Activated CD4-positive, alpha-beta T cell treated with anti-CD3 and anti-CD28 coated beads, Interleukin-2, amount 50 U/mL, for 24 hours (primary cell): ENCODE measurements at places on chromosomes 4 and X.
A peak's percentile ranks its signal among the peaks of the same experiment; 100 is the strongest.

DNA sequence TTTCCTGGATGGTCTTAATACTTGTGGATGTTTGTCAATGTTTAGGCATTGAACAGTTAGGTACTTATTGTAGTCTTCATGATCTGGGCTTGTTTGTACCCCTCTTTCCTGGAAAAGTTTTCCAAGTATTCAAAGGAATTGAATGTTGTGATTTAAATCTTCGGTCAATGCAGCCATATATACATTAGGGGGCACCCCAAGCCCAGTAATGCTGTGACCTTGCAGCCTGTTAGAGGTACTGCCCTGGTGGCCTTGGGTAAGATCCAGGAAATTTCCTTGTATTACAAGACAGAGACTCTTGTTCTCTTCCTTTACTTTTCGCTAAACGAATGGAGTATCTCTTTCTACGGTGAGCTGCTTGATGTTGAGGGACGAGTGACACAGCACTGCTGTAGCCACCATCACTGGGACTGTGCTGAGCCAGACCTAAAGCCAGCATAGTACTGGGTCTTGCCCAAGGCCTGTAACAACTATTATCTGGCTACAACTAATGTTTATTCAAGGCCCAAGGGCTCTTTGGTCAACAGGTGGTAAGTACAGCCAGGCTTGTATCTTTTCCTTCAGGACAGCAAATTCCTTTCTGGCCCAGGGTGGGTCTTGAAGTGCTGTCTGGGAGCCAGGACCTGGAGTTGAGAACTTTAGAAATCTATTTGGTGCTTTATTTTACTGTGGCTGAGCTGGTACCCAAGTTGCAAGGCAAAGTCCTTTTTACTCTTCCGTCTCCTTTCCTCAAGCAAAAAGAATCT is 118.3 kb upstream of the ATOH1 start:
- DNase-seq: no peak

DNA sequence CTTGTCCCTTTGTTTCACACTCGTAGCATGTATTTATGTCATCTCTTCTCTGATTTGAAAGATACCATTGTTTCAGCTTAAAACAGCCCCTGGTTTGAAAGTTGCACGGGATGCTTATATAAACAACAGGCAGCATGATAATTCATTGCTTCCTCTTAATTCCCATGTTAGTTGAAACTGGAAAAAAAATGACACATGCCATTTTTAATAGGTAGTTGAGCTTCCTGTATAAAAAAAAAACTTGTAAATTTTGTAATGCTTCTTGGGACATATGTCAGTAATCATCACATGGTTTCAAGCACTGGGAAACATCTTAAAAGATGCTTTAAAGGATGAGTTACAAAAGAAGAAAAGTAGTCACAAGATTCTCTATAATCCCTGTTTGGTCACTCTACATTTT is 243.0 kb downstream of the PALLD start:
- DNase-seq: no peak

GRCh38 chr4:74755486-74755885 is 38.8 kb downstream of the BTC start:
- DNase-seq: no peak

- DNase-seq: no peak
These were observed 13.8 kb upstream of the FGFBP2 start for GRCh38 chr4:15976456-15977447.

DNA sequence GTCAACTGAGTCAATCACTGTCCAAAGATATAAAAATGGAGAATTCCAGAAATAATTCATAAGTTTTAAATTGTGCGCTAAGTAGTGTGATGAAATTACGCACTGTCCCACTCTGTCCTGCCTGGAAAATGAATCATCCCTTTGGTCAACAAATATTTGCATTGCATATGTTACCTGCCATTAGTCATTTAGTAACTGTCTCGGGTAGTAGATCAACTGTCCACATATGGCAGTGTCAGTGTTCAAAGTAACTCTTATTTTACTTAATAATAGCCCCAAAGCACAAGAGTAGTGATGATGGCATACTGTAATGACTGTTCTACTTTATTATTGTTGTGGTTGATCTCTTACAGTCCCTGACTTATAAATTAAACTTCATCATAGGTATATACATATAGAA is 3.4 kb downstream of the YTHDC1 start:
- DNase-seq: no peak

- no peak for DNase-seq
These were observed 197.7 kb downstream of the GRID2 start for GRCh38 chr4:92501456-92501855.

DNA sequence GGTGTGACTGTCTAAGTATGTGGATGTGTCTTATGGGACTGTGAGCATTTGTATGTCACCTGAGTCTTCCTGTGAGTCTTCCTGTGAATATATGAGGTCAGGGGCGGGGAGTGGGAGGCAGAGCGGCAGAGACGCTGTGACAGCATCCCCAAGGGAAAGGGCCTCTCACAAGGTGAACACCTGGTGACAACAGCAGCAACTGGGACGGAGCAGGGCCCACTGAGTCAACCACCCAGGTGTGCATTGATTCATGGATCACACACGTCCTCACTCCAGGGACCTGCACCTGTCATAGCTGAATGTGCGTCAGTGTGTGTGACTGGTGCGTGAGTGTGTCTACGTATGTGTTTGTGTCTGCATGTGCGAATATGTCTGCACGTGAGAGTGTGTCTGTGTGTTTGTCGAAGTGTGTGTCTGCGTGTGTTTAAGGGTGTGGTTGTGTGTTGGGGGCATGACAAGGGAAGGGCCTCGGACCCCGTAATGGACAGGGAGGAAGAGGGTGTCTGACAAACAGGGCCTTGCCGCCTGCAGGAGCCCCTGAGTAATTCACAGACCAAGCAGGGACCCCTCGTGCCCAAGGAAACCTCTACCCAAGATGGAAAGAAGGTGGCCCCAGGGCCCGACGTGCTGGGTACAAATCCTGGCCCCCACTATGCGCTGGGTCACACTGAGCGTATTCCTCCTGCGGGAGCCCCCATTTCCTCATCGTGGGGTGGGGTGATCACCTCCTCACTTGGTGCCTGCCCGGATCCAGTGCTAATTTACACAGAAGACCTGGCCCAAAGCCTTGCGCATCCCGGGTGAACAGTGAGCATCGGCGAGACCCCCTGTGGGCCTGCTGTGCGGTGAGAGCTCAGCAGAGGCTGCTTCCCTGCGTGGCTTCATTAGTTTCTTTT is 76.7 kb downstream of the ABLIM2 start:
- no peak for DNase-seq

- no peak for DNase-seq
These were observed 92.5 kb upstream of the SLC34A2 start for GRCh38 chr4:25563071-25563564.

- DNase-seq: no peak
These were observed 41.5 kb upstream of the ANKRD50 start for GRCh38 chr4:124753941-124754581.

DNA sequence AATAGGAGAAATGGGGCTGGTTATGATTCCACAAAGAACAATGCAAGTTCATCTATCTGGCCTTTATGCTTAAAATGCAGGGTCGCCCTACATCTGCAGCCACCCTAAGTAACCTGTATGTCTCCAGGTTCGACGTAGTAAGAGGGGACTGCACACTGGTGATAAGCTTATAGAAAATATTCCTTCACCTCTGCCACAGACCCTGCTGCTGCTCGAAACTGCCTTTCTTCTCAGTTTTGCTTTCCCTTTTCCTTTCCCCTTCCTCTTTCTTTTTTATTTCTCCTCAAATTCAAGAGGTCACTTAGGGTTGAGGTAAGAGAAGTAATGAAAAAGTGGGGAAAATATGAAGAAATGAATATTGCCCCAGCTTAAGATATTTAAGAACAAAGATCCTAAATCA is 123.5 kb downstream of the DCHS2 start:
- DNase-seq: no peak

DNA sequence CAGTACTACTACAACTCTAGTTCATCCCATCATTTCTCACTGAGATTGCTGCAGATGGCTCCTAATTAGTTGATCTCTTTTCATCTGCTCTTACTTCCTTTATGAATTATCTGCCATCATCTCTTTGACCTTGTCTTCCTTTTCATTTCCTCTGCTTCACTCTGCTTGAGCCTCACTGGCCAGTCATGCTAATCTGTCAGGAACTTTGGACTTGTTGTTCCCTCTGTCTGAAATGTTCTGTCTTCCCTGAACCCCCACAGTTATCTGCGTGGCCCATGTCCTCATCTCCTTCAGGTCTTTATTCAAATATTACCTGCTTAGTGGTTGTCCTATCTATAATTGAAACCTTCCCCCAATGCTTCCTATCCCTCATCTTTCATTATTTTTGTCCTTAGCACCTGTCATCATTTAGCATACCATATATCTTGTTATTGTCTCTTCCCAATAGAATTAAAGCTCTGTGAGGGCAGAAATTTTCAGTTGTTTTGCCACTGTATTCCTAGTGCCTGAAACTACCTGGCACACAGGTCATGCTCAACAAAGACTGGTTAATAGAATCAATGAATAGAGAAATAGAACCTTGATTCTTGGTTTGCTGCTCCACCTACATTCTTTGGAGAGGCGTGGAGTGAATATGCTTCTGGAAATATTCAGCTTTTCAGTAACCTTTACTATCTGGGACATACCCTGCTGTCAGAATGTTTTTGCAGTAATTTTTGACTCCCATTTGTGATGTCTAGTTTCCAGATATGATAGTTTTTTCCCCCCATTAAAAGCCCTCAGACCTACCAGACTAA is 5.0 kb downstream of the SLC4A4 start:
- DNase-seq: no peak

DNA sequence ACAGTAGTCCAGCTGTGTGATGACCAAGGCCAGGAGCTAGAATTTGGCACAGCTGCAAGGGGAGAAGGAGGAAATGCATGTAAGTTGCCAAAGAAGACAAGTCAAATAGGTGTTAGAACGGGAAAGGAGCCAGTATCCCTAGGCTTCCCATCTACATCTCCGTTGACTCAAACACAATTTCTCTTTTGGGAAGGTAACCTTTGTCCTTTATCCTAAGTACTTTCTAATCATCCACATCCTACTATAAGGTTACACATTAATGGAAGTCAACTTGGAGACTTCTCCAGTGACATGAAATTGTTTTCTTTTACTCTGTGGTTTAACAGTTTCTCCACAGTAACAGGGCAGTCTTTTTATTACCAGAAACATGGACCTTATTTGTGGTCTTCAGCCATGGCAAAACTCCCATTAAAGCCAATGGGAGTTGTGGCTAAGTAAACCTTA is 620.0 kb downstream of the ANKRD50 start:
- DNase-seq: no peak

GRCh38 chr4:165175879-165176278 is 31.5 kb upstream of the KLHL2 start:
- DNase-seq: no peak

DNA sequence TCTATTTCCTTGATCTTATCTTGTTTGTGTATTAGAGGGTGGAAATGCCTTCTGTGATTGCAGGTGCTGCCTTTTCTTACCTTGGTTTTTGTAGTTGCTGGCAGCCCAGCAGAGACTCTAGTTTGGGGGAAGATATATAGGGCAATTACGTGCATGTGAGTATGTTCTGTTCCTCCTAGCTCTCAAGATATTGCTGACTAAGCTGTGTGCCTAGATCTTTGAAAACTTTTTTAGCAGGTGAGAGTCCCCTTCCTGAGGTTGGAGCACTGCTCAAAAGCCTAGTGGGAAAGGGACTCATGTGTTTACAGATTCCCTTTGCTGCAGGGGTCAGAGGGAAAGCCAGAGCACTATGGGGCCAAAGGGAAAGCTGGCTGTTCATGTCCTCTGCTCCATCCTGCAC is 136.1 kb downstream of the VSIG4 start:
- DNase-seq: no peak

GRCh38 chr4:14671146-14671545 is 331.1 kb upstream of the CPEB2 start:
- no peak for DNase-seq

- no peak for DNase-seq
These were observed 34.0 kb downstream of the PPP2R3B start for GRCh38 chrX:352582-353314.

DNA sequence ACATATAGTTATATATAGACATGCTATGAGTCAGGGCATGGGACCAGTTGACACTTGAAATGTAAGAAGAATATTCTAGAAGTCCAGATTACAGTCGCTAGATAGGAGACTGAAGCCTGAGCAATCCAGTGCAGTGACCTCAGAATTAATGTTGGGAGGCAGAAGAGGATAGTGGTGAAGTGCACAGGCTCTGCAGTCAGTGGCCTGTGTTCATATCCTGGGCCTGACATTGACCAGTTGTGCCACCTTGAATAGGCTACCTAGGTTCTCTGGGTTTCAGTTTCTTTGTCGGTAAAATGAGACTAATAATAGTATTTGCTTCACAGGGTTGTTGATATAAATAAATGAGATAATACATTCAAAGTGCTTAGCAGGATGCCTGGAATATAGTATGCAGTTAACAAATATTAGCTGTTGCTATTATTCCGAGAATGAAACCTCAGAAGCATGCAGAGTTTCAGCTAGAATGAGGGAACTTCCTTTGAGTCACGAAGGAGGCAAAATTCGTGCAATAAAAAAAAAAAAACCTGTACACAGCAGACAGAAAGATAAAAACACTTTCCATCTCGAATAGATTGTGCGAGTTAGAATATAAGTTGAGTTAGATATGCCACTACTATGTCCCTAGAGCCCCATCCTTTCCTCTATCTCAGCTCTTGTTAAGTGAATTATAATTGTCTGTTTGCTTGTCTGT is 4.0 kb upstream of the SH2D1A start:
- no peak for DNase-seq

- no peak for DNase-seq
These were observed 10.0 kb upstream of the CHIC2 start for GRCh38 chr4:54074381-54074780.

- no peak for DNase-seq
These were observed 10.6 kb downstream of the HMX1 start for GRCh38 chr4:8860892-8861575.

DNA sequence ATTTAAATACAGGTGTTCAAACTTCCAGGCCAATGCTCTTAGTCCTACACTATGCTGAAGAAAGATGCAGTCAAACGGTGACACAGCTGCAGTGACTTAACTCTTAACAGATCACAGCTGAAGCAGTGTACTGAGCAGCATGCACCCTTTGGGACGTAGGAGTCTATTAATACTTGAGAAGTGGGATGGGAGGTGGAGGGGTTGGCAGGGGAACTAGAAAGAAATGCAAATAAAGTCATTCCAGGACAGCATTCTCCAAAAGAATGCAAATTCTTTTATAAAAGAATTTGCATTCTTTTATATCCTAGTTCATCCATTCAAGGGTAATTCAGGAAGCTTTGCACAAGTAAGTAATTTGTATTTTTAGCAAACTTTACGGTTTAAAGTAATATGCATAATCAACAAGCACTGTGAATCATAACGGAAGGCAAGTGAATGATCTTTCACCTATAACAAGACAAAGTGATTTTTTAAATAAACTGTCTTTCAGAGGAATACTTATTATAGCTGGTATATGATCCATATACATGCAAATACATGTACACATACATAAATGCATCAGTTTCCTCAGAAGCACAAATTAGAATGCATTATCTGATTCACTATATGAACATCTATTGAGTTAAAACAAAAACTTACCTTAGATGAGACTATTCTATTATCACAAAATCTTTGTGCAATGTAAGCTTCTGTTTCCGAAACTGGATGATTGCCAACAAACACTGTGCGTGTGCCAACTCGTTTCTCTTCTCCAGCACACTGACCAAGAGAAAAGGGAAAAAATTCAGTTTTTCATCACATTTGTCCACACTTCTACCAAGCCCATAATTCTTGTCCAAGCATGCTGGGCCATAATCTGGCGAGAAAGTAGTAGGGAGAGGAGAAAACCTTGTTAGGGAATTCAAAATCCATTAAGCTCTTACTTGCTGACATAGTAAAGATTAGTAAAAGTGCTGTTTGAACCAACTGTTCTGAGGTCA is 106.5 kb downstream of the ATP11C start:
- no peak for DNase-seq

GRCh38 chrX:46978341-46979291 is 66.4 kb downstream of the JADE3 start:
- peak; percentile 59 for DNase-seq
